Osteoblast (primary cell): ENCODE measurements at places on chromosomes 3 and 15. TPM values are rescaled to one million over a fixed set of nuclear protein-coding genes. Genes with fewer than 3 reads are reported as not detected.

The ADIPOQ gene
- under 0.01 TPM in 2 replicates for total RNA-seq

The CLDN16 gene
- under 0.01 TPM in 1 of 2 replicates, not detected in the other for total RNA-seq

The GOLGA8J gene
- 0.29 TPM in 1 of 2 replicates, not detected in the other for total RNA-seq

The NPAP1 gene
- total RNA-seq: not detected in 2 replicates

The SHC4 gene
- 0.72 and 1.5 TPM in 2 replicates for total RNA-seq

The IL17RE gene
- 0.29 and 0.72 TPM in 2 replicates for total RNA-seq

The ANKRD63 gene
- total RNA-seq: not detected in 2 replicates

The NAA80 gene
- total RNA-seq: 6.5 and 8.0 TPM in 2 replicates

The MRPS22 gene
- total RNA-seq: 65.1 and 68.1 TPM in 2 replicates

The SKOR1 gene
- total RNA-seq: 0.29 and 0.36 TPM in 2 replicates

The GP5 gene
- total RNA-seq: 0.29 and 0.36 TPM in 2 replicates

The SMAD6 gene
- total RNA-seq: 28.9 and 31.8 TPM in 2 replicates

The SLC22A14 gene
- 0.29 and 0.36 TPM in 2 replicates for total RNA-seq

The KCNAB1 gene
- total RNA-seq: under 0.01 and 0.36 TPM in 2 replicates

The OCA2 gene
- total RNA-seq: not detected in 2 replicates

The C3orf33 gene
- total RNA-seq: 2.5 and 4.7 TPM in 2 replicates

The SUSD5 gene
- 10.9 and 11.2 TPM in 2 replicates for total RNA-seq

The MYH15 gene
- total RNA-seq: 0.36 and 0.59 TPM in 2 replicates

The SELENOS gene
- 74.3 and 79.6 TPM in 2 replicates for total RNA-seq

The EOMES gene
- under 0.01 TPM in 1 of 2 replicates, not detected in the other for total RNA-seq
